Posterior vena cava (tissue), 2 donors: ENCODE measurements at places on chromosomes 12 and 14. TPM values are rescaled to one million over a fixed set of nuclear protein-coding genes. Genes with fewer than 3 reads are reported as not detected.

DNA sequence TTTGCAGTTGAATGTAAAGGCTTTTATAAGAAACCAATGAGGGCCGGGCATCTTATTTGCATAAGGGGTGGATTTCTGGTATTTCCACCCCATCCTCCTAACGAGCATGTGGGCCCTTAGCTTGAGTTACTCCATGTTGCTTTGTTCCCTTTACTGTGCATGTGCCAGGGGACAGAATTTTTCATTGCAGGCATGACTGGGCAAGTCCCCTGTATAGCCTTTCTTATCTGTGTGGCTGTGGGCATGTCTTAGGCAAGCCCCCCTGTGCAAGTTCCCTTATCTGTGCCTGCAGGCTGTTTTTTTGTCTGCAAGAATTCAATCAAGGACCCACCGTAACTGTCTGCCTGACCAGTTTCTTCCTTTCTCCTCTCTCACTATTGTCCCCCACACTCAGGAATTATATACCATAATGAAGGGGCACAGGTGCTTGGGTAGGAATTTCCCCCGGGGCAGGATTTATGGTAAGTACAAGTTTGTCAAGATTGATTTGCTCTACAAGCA, 152.2 kb upstream of the CNOT2 start:
- no peak for DNase-seq

GRCh38 chr12:28611115-28611435, 420.8 kb downstream of the CCDC91 start:
- DNase-seq, result no peak

- no peak for DNase-seq
These were observed 197.3 kb downstream of the PPM1H start for GRCh38 chr12:62737615-62738014.

- DNase-seq, result no peak
These were observed 2.0 kb downstream of the KRAS start for GRCh38 chr12:25248732-25249131.

DNA sequence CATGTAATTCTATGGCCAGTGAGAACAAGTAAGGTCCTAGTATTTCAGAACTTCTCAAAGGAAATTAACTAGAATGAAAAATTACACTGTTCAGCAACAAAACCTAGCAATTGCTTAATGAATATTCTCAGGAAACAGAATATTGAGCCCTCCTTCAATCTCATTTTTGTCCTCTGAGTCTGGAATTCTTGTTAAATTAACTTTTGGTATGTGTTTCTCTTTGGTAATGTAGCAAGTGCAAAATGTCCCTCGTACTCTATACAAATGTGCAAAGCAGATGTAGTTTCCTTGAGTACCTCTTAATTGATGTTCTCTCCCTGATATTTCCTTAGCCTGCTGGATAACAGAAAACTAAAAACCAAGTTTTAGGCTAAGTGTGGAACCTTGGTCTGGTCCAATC, 190.8 kb upstream of the CNOT2 start:
- DNase-seq, result no peak

DNA sequence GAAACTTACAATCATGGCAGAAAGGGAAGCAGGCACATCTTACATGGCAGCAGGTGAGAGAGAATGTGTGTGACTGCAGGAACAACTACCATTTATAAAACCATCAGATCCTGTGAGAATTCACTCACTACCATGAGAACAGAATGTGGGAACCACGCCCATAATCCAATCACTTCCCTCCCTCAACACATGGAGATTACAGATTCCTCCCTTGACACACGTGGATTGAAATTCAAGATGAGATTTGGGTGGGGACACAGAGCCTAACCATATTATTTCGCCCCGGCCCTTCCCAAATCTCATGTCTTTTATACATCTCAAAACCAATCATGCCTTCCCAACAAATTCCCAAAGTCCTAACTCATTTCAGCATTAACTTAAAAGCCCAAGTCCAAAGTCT, 203.6 kb downstream of the C12orf75 start:
- no peak for DNase-seq

GRCh38 chr12:65655074-65655493, 169.2 kb upstream of the HMGA2 start:
- no peak for DNase-seq

Gene OR4E2
- not detected for total RNA-seq

Gene TAS2R7
- not detected for total RNA-seq

Gene POTEM
- not detected for total RNA-seq

Gene PRR4
- 4.3 TPM for total RNA-seq

Gene MYL2
- total RNA-seq, result not detected
